Aorta (tissue), 5 donors: ENCODE measurements at places on chromosomes 2 and 18. TPM values are rescaled to one million over a fixed set of nuclear protein-coding genes. Genes with fewer than 3 reads are reported as not detected.

Gene ERBB4
- 42.0 TPM for total RNA-seq

Gene KYNU
- total RNA-seq: 6.8 TPM

Gene DHRS9
- total RNA-seq: 0.52 TPM

DNA sequence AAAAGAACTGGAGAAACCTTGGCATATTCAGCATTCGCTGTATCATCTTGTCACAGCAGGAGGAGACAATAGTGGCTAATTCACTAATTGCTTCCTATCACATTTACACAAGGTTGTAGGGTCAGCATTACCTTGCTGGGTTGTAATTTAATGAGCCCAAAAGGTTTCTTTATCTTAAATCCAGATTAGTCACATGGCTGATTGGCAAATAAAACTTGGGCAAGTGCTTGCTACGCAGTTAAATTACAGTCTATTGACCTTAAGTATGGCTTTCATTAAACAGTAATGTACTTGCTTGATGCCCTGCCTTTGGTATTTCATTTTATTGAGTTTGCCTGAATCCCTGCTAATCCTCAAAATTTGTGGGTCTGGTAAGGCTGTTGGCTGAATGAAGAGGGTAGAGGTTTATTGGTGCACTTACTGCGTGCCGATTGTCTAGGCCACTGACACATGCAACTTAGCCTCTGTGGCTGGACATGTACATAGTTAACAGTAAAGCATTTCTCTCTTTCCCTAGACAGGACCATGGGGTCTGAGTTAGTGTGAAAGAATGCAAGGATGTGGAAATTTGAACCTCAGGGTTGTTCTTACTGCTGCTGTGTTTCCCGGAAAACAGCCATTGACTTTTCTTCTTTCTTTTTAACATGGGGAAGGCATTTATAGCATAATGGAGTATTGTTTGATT, 34.3 kb downstream of the FMNL2 start:
- no peak for DNase-seq
- no peak overlapping the region for H3K27ac ChIP-seq
- peaks cover 3% of the 10 kb centered on the region for H3K4me1 ChIP-seq
- no peaks in the 10 kb centered on the region for H3K27me3 ChIP-seq
- H3K36me3 ChIP-seq: no peaks in the 10 kb centered on the region

DNA sequence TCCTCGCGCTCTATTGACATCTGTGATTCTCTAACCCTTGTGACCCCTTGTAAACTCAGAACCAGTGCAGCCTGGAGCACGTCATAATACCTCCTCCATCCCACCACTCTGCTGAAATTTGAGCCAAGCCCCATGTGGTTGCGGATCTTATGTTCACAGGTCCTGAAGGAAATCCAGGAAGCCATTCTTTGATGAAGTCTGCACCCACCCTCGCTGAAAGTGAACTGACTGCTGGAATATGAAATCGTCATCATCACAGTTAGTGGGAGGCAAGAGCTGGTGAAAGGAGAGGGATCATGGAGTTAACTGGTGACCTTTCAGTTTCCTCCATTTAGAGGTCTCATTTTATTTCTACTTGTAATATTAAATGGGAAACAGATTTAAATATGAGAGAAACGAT, 21.6 kb downstream of the ZEB2 start:
- no peaks in the 10 kb centered on the region for H3K36me3 ChIP-seq
- H3K4me3 ChIP-seq: no peak overlapping the region
- peaks cover 7% of the 10 kb centered on the region for H3K4me1 ChIP-seq
- H3K27ac ChIP-seq: no peak overlapping the region
- no peaks in the 10 kb centered on the region for H3K27me3 ChIP-seq

DNA sequence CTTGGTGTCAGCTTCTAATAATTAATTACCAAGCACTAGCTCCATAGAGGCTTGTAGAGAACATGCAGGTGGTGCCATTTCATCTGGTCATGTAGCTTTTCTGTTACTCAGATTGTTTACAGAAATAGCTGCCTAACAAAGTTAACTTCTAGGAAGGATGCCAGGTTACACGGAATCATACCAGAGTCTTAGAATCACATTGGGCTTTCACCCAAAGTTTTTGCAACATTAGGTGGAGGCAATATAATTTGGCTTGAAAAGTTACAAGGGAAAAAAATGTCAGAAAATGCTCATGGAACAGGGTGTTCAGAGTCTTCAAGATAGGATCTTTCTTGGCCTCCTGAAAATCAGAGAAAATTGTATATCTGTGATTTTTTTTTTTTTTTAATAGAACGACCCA, 135.6 kb downstream of the ARHGAP15 start:
- DNase-seq: no peak
- H3K27ac ChIP-seq: no peak overlapping the region
- H3K36me3 ChIP-seq: no peaks in the 10 kb centered on the region

DNA sequence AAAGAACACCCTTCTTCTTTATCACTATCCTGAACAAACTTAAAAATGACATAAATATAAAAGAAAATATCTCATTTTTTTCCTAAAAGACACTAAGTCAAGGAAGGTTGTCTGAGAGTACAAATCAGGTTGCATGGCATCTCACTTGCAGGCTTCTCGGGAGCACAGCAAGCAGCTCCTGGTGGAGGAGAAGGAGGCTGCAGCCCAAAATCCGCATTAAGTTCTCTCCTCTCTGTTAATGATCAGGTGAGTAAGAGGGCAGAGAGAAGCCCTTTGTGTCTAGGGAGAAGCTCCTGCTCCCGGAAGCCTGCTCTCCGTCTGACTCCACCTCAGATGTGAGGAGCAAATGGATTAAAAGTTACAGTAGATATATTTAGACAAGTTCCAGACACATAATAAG, 35.0 kb upstream of the DOK6 start:
- H3K27me3 ChIP-seq: no peaks in the 10 kb centered on the region
- H3K4me3 ChIP-seq: no peak overlapping the region
- H3K27ac ChIP-seq: no peak overlapping the region
- no peaks in the 10 kb centered on the region for H3K36me3 ChIP-seq
- DNase-seq: no peak

DNA sequence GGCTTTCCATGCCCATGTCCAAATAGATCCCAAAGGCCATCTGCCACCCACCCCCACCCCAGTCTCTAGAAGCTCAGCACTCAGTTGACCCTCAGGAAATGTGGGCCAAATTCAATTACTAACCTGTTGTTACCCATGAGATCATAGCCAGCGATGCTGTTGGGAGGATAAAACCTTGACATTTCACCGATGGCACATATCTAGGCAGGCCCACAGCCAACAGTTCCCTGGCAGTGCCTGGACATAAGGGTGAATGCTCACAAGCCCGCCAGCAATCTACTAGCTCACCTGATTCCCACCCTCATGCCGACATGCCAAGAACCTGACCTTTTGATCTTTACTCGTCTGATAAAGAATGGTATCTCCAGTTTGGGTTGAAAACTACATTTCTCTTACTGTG, 11.8 kb upstream of the ACOXL start:
- peaks cover 4% of the 10 kb centered on the region for H3K4me1 ChIP-seq
- H3K4me3 ChIP-seq: no peak overlapping the region
- no peak overlapping the region for H3K27ac ChIP-seq
- H3K27me3 ChIP-seq: no peaks in the 10 kb centered on the region
- no peak for DNase-seq

DNA sequence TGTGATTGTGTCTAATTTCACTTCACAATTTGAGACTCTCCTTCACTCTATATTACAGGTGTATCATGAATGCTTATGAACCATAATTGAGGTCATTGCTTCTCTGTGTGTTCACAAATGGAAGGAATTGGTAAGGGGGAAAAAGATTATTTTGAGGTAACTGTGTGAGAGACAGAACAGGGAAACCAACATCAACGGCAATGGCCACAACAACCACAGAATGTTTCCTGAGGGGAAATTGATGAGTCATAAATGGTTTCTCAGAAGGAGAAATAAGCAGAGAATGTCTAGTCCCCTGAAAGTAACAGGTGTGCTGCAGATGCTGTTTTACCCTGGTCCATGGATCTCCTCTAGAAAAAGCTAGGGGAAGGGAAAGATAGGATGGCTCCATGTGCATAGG, 361.2 kb upstream of the GALNT5 start:
- H3K27me3 ChIP-seq: no peaks in the 10 kb centered on the region
- no peak for DNase-seq
- H3K27ac ChIP-seq: no peak overlapping the region
- H3K4me1 ChIP-seq: no peaks in the 10 kb centered on the region

DNA sequence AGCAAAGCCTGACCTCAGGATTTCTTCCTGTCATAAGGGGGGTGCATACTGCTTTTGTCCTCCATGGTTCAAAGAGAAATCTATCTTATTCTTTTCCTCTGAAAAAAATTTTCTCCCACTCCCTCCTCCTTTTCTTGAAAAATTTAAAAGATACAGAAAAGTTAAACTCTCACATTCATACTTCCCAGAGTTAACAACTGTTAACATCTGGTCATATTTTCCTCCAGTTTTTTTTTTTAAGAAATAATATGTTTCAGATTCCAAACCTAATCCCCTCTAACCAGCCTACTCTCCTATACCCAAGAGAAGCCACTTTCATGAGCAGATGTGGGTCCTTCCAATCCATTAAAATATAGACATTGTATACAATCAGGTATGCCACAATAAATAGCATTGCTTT, 378.9 kb upstream of the HNRNPA3 start:
- DNase-seq: no peak
- no peak overlapping the region for H3K4me3 ChIP-seq
- no peak overlapping the region for H3K27ac ChIP-seq
- no peaks in the 10 kb centered on the region for H3K27me3 ChIP-seq
- H3K36me3 ChIP-seq: no peaks in the 10 kb centered on the region
